Cerebellar nuclear complex (tissue), 1 donor: ENCODE measurements at places on chromosomes 5 and 9.

- no peak for DNase-seq
Measured at GRCh38 chr9:78666818-78667414, 370.0 kb downstream of the PSAT1 start.

DNA sequence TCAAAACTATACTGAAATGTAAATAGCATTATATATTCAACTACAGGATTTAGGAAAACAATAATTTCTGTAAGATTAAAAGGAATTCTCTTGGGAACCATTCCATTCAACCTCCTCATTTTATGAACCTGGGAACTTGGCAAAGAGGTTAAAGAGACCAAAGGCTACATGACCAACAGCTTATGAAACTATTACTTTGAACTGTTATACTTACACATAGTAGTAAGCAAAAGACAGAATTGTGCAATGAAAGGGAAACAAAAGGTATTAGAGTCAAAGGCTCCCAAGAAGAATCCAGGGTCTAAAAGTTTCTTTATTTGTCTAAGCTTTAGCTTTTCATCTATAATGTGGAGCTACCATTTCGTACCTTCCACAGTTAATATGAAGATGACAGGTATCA, 7.2 kb downstream of the C9orf72 start:
- DNase-seq: no peak

GRCh38 chr9:72165821-72166547, 16.7 kb downstream of the GDA start:
- no peak for DNase-seq

DNA sequence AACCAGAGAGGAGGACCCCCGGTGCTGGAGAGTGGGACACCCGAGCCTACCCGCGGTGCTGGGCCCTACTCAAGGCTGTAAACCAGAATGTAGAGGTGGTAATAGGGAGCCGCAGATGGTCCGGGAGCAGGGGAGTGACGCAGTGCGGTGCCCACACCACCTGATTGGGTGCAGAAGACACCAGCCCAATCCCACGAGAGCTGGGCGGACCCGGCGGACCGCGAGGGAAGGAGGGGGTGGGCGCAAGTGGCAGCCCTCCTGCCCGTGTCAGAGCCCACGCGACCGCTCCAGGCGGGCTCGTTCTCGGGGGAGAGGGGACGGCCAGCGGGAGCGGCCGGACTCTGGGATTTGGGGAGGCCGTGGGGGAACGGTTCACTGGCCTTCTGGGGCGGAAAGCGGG, 71.2 kb downstream of the C9orf50 start:
- no peak for DNase-seq

DNA sequence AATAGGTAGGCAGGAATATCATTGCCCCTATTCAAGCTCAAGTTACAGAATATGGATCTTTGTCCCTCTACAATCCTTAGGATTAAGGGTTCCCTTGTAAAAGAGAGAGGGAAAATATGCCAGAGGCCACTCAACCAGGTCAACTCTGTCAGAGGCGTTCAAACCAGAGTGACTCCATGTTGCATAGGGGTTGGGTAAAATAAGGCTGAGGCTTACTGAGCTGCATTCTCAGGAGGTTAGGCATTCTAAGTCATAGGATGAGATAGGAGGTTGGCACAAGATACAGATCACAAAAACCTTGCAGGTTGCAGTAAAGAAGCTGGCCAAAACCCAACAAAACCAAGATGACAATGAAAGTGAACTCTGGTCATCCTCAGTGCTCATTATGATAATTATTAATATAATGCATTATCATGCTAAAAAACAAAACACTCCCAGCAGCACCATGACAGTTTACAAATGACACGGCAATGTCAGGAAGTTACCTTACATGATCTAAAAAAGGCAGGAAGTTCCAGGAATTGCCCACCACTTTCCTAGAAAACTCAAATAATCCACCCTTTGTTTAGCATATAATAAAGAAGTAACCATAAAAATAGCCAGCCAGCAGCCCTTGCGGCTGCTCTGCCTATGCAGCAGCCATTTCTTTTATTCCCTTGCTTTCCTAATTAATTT, 64.8 kb downstream of the ERP44 start:
- DNase-seq: no peak

DNA sequence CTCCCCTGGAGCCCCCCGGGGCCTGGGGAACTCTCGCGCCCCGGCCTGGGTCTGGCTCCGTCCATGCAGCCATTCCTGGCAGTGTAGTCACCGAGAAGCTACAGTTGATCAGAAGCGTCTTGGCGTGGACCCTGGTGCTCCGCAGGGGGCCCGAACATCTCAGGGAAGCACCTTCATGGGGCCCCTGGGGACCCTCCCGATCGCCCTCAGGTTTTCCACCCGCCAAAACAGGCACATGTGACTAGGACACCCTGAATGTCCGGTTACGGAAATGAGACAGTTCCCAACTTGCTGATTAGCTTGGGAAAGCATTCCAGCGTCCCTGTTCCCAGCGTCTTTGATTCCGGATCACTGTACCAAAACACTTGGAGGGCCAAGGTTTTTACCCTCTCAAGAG, 472 bp downstream of the FBXO4 start:
- no peak for DNase-seq

- no peak for DNase-seq
Measured at GRCh38 chr5:112687306-112687705, 50.4 kb upstream of the APC start.

- DNase-seq: no peak
Measured at GRCh38 chr5:138594305-138595058, 19.3 kb upstream of the HSPA9 start.

GRCh38 chr5:91160714-91161285, 222.3 kb downstream of the ARRDC3 start:
- no peak for DNase-seq

- DNase-seq: no peak
Measured at GRCh38 chr5:36200513-36200912, 41.2 kb downstream of the NADK2 start.

DNA sequence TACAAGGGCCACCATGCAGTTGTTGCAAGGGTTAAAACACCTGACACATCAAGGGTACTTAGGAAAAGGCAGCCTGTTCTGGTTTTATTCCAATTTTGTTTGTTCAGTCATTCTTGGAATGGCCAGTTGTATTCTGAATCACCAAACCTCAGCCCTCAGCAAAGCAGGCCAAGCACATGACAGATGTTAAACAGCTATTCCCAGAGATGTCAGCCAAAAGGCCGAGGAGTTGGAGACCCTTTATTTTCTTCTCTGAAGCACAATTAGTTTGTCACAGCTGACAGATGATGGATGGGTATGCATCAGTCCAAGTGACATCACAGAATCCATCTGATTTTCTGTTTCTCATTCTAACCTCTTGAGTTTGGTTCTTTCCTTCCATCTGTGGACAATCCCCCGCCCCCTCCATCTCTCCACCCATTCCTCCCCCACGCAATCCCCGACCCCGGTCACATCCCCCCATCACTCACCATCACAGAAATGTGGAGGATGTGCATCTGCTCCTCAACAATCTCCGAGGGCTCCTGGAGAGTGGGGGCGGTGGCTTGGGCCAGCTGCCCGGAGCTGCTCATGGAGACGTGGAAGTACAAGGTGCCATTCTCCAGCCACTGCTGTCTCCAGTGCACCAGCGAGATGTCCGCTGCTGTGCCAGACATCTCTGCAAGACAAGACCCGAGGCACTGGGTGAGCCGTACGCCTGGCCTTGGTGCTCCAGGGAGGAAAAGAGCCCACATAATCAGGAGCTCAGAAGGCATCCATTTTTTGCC, 123.8 kb downstream of the ASTN2 start:
- no peak for DNase-seq

- no peak for DNase-seq
Measured at GRCh38 chr5:58133216-58133615, 326.7 kb downstream of the PLK2 start.

GRCh38 chr5:112594941-112595340, 142.7 kb upstream of the APC start:
- DNase-seq: no peak

DNA sequence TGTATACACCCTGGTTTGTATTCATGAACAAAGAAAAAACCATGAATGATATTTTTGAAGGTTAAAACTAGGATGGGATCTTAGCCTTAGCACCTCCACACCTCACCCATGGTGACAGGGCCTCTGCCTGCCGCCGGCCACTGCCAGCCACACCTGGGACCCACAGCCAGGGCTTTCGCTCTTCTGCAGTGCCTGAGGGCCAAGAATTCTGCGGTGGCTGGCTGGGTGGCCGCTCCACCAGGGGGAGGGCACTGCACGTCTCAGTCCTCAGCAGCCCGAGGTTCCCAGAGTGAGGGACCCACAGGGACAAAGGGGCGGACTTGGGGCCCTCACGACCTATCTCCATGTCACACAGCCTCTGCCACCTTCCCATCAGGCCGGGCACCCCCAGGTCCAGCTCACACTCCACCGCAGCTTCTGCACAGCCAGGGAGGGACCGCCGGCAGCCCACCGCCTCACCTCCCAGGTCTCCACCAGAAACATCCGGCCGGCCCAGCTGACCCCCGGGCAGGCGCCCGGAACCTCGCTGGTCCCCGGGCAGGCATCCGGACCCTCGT, 6.9 kb downstream of the EXD3 start:
- no peak for DNase-seq

- DNase-seq: no peak
Measured at GRCh38 chr9:5563886-5564285, 53.6 kb downstream of the PDCD1LG2 start.

DNA sequence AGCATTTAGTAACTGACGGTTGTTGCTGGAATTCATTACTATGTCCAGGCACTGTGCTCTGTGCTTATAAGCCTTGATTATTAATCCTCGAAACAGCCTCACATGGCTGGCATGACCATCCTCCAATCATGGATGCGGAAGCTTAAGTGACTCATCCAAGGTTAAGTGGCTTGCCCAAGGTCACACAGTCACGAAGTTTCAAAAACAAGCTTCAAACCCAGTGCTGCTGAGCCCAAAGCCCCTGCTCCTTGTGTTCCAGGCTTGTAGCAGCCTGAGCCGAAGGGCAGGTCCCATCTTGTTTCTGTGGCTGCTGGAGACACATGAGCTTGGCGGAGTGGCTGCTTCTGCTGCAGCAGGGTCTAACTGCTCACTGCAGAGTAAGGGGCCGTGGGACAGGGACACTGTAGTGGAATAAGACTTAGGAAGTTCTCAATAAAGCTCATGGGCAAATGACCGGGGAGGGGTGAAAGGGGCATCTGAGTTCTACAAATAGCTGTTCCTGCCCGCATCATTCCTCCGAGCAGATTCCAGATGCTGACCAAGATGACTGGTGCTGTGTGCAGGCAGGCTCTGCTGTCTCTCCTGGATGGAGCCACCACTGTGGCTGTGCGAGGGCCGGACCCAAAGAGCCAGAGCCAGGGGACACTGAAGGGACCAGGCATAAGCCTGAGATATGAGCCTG, 32.4 kb downstream of the WHRN start:
- no peak for DNase-seq

DNA sequence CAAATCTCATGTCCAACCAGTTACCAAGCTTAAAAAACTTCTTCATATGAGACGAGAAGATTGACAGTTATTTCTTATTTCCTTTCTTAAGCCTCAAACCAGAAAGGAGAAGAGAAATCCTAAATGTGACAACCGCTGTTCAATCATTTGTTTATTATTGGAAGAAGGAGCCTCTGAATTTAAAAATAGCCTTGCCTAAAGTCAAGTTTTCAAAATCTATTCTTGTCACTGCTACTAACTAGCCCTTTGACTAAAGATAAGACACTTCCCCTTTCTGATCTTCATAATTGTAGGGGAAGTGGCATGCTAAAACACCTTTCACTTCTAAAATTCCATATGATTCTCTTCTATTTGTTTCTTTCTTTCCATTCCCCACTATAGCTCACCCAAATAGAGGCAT, 106.2 kb upstream of the EMB start:
- DNase-seq: no peak

- DNase-seq: no peak
Measured at GRCh38 chr5:57172466-57173318, 1.2 kb upstream of the GPBP1 start.

DNA sequence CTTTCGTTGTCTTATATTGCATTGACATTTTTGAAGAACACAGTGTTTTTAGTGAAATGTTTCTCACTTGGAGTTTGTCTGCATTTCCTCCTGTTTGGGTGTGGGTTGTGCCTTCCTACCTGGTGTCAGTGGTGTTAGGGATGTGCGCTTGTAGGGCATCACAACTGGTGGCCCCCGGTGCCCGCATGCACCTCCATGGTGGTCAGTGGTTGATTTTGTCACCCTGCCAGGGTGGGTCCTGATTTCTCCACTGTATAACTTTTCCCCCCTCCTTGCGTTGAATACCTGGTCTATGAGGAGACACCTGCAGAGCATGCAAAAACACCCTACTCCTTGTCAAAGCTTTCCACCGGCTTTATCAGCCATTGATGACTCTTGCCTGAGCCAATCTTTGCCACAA, 132.9 kb downstream of the BARX1 start:
- no peak for DNase-seq

GRCh38 chr9:129026442-129027223, 1.5 kb downstream of the SH3GLB2 start:
- DNase-seq: no peak

- no peak for DNase-seq
Measured at GRCh38 chr5:72064801-72065570, 42.3 kb upstream of the MAP1B start.

GRCh38 chr5:67163863-67164595, 32.6 kb downstream of the CD180 start:
- DNase-seq: no peak

GRCh38 chr9:136353088-136353487, 10.5 kb downstream of the DNLZ start:
- no peak for DNase-seq

- DNase-seq: no peak
Measured at GRCh38 chr5:16713386-16713928, 96.7 kb upstream of the RETREG1 start.

- DNase-seq: no peak
Measured at GRCh38 chr9:80873861-80874260, 815.5 kb downstream of the TLE1 start.

DNA sequence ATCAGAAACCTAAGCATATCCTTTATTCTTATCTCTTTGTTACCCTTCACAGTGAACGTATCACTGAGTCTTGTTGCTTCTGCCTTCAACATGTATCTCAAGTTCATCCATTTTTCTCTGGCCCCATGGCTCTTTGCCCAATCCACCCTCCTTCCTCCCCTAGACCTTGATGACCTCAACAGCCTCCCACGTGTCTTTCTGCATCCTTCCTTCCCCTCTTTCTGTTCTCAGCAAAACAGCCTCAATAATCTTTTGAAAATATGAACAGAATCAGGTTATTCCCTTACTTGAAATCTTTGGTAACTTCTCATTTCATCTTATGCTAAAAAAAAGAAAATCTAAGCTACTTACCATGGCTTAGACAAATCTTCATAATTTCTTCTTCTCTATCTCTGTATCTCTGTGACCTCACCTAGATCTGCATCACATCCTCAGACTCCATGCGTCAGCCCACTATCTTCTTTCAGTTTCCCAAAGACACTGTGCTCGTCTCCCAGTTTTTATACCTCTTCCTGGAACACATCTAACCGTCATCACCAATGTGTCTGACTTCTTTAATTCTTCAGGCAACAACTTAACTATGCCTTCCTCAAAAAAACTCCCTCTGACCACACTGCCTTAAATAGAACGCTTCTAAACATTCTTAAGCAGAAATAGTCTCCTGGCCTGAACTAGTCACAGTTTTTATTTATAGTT, 208.0 kb downstream of the PARP8 start:
- DNase-seq: no peak
